Hippocampal formation (tissue), 2 donors: ENCODE measurements at places on chromosomes 2 and 18.

DNA sequence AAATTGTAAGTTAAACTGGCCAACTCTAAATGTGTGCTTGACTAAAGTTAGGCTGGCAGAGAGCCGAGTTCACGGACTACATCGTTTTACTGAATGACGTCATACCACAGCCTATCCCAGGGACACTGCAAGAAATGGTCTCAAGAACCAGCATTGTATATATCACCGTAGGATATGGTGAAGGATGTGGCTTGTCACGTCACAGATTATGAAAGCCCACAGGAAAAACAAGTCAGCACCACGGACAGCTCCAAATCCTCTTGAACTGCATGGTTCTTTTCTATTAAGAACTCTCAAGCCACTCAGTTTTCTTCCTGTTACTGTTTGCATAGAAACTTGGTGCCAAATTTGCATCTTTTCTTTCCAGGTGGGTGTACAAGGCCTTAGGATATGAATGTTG is 85.1 kb upstream of the ACAA2 start:
- peak; percentile 26 for DNase-seq

- DNase-seq: no peak
Measured at GRCh38 chr2:29247336-29247914, 132.2 kb downstream of the CLIP4 start.

- DNase-seq: no peak
Measured at GRCh38 chr2:112682101-112682500, 36.4 kb downstream of the SLC20A1 start.

GRCh38 chr2:161981679-161982250 is 92.2 kb downstream of the DPP4 start:
- no peak for DNase-seq

DNA sequence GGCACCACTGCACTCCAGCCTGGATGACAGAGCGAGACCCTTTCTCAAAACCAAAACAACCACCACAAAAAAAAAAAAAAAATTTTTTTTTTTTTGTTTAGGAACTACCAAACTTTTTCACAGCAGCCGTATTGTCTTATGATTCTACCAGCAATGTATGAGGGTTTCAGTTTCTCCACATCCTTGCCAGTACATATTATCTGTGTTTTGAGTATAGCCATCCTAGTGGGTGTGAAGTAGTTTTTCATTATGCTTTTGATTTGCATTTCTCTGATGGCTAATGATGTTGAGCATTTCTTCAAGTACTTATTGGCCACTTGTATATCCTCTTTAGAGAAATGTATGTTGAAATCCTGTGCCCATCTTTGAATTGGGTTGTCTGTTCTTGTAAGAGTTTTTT is 51.7 kb downstream of the COX7A2L start:
- DNase-seq: no peak

DNA sequence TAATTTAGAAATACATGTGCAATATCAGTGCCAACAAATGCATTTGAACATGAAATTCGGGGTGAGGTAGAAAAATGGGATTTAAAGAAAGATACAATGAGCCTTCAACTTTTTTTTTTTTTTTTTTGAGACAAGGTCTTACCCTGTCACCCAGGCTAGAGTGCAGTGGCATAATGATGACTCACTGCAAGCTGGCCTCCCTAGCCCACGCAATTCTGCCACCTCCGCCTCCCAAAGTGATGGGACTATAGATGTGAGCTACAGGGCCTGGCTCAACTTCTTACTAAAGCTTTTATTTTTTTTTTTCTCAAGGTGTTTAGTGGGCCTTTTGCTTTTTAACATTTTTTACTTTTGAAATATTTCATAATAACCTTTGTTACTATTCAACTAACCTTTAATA is 365.6 kb downstream of the LRRTM4 start:
- no peak for DNase-seq

GRCh38 chr2:1674276-1674675 is 70.0 kb downstream of the PXDN start:
- no peak for DNase-seq

GRCh38 chr2:35116151-35116550 is 1239.4 kb upstream of the CRIM1 start:
- DNase-seq: no peak

DNA sequence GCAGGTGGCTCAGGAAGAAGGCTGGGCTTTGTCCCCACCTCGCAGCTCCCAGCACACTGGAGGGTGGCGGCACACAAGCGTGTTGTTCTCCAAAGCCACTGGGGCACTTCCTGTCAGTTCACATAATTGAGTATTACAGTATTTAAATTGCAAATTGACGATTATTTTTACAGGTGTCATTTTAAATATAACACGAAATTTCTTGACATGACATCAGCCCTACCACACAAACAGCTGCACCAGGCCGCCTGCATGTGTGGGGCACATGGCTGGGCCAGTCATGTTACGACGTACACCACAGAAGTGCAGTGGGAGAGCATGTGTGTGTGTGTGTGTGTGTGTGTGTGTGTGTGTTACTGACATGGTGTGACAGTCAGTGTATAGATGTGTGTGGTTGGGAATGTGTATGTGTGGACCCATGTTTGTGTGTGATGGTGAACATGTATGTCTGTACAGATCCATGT is 155.6 kb downstream of the TTC32 start:
- DNase-seq: no peak

GRCh38 chr2:11811036-11811654 is 64.7 kb downstream of the LPIN1 start:
- DNase-seq: no peak

DNA sequence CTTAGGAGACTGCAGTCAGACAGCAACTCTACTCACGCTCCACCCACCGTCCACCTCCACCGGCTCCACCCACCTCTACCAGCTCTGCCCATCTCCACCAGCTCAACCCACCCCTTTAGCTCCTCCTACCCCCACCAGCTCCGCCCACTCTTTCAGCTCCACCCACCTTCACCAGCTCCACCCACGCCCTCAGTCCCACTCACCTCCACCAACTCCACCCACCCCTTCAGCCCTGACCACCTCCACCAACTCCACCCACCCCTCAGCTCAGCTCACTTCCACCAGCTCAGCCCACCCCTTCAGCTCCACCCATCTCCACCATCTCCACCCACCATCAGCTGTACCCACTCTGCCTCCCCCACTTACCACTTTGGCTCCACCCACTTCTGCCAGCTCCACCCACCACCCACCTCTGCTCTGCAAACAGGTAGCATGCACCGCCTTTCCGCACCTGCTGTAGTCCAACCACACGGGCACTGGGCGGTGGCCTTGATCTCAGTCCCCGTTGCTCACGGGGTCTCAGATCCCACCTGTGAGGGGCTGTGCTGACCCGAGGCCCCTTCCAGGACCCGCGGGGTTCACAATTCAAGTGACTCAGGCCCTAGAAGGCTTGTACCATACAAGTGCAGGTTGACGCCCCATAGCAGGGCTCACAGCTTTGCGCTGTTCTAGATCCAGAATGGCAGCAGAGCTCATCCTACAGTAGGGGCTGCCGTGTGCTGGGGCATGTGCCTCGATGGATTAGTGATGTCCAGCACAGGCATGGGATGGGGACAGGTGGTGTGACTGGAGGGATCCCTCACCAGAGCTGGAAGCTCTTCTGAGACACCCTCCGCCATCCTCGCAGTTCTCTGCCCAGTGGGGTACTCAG is 77.2 kb upstream of the OTOS start:
- DNase-seq: no peak

DNA sequence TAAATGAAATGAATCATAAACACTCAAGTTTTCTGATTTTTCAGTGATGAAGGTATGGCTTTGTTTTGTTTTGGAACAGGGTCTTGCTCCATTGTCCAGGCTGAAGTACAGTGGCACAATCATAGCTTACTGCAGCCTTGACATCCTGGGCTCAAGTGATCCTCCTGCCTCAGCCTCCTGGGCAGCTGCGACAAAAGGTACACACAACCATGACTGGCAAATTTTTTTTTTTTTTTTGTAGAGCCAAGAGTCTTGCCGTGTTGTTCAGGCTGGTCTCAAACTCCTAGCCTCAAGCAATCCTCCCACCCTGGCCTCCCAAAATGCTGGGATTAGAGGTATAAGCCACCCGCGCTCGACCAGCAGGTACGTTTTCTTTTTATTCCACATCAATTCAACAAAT is 22.5 kb upstream of the LRP2 start:
- DNase-seq: no peak

- DNase-seq: no peak
Measured at GRCh38 chr18:37662099-37662498, 96.5 kb upstream of the CELF4 start.

GRCh38 chr2:66000901-66001300 is 434.0 kb upstream of the MEIS1 start:
- DNase-seq: no peak

DNA sequence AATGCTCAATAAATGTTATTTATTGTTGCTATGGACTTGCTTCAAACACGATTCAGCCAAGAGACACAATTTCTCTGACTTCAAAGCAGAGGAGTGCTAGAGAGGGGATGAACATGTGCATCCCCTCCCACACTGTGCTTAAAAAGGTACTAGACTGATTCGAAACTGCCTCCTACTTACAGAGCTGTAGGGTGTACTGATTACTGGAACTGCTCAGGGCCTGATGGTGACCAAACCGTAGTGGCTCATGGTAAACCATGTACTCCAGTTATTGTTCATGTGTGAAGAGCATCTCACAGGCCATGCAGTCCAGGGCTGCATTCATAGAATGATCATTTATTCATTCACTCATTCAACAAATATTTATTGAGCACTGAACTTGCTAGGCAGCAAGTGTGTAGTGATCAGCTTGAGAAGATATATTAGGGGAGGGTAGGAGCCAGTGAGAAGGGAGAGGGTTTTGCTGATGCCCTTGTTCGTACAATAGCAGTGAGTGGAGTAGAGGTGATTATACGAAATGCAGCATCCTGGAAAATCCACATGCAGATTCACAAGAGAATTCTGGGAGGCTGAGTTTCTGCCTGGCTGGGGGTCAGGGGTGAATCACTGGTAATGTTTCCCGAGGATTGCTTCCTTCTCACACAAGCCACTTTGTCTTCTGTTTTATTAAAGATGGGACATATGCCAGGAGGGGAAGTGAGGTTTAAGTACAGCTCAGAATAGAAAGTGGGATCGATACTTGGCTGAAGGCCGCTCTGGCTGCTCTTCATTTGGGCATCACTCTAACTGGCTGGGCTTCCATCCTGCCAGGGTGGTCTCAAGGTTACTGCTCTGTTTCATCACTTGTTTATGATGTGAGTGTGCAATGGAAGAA is 245.4 kb downstream of the RAD51AP2 start:
- DNase-seq: no peak

GRCh38 chr2:217993817-217994463 is 8.9 kb downstream of the TNS1 start:
- DNase-seq: peak; percentile 14

DNA sequence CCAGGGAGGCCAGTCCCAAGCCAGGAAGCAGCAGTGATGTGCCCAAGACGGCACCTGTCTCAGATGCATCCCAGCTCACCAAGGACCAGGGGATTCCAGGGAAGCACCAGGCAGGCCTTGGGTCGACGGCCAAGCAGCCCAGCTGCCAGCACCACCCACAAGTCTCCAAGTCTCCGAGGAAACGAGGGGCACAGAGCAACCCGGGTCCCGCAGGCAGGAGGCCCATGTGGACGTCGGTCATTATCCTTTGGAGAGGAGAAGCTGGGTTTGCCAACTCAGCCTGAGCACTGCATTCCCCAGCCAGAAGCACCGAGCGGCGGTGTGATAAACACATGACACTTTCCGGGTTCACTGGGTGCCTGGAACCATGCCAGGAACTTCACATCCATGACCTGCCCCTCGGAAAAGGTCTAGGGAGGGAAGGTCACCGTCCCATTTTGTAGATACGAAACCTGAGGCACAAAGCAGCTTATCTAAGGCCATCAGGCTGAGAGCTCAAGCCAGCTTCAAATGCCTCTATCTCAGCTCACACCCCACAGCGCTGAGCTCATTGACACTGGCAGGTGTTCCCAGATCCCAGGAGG is 104.5 kb downstream of the ZNF516 start:
- peak; percentile 16 for DNase-seq

DNA sequence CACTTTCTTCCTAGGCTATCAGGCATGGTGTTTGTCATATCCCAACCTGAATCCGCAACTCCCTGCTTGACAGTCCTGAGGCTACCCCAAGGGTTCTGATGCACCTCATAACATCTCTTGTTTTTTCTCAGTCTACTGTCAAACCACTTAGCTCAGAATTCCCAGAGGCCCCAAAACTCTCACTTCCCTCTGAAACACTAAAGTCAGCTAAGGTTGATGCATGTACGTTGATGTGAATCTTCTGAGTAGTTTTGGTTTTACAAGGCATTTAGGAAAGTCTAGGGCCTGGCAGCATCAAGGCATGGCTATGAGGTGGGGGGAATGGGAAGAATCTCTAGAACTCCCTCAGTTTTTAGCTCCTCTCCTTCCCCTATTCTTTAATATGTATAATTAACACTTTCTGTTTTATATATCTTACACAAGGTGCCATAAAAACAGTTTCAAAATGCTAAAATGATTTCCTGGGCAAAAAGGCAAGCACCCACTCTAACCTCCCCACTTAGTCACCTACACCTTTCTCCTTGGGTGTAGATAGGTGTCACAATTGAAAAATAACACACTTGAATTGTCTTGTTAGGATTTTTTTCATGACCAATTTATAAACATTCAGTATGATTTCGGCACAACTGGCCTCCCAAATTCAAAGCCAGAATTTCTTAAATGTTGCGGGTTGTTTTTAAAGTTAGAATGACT is 71.4 kb upstream of the TANK start:
- no peak for DNase-seq

DNA sequence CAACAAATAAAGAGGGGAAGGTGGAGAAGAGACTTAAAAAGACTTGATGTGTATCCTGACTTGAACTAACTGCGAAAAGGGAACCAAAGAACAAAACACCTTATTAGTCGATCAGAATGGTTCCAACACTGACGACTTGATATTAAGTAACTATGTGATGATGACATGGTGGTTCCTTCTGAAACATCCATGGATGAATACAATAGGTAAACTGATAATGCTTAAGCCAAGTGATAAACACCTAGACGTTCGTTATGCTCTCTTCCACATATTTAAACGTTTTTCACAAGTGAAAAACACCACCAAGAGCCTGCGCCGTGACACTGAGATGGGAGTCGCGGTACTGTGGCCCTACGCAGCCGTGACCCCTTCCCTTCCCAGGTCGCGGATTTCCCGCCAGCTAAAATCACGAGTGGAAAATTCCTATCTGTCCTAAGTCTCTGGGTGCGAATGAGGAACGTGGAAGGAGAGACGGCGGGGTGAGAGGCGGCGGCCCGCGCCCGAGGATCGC is 797 bp downstream of the TTC32 start:
- no peak for DNase-seq

DNA sequence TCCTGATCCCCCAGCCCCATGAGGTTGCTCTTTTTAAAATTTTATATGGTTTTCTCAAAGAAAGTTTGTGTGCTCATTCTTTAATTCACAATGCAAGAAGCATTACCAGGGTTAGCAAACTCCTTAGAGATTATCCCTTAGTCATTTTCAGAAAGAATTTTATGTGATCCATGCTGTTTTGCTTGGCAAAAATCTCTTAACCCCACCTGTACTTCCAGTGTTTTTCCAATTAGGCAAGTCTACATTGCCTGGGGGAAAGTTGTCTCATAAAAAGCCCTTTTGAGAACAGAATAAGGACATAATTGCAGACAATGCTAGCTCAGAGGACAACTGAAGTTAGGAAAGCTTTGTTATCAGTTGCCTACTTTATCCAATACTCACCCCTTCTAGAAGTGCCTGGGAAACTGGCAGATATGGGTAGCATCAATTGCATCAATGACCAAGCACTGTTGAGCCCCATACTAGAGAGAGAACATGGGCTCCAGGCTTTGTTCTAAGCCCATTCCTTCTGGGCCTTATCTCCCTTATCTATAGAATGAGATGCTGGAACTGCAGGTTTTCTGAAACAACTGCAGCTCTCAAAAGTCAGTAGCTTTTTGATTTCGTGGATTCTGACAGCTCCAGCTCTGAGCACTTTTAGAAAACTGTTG is 265.9 kb upstream of the SPHKAP start:
- no peak for DNase-seq

- DNase-seq: no peak
Measured at GRCh38 chr2:26011990-26012856, 21.7 kb upstream of the RAB10 start.
